Cardiac muscle cell (in vitro differentiated cells and primary cell): ENCODE measurements at places on chromosomes 4 and X. TPM values are rescaled to one million over a fixed set of nuclear protein-coding genes. Genes with fewer than 3 reads are reported as not detected.

RTL5 gene
- total RNA-seq: 9.0 and 11.6 TPM in 2 replicates

- no peak for DNase-seq
Measured at GRCh38 chrX:120727452-120727851, 97.6 kb upstream of the C1GALT1C1 start.

GRCh38 chrX:139831675-139832456 lies 101.0 kb downstream of the ATP11C start:
- peak; percentile 86 for DNase-seq

DNA sequence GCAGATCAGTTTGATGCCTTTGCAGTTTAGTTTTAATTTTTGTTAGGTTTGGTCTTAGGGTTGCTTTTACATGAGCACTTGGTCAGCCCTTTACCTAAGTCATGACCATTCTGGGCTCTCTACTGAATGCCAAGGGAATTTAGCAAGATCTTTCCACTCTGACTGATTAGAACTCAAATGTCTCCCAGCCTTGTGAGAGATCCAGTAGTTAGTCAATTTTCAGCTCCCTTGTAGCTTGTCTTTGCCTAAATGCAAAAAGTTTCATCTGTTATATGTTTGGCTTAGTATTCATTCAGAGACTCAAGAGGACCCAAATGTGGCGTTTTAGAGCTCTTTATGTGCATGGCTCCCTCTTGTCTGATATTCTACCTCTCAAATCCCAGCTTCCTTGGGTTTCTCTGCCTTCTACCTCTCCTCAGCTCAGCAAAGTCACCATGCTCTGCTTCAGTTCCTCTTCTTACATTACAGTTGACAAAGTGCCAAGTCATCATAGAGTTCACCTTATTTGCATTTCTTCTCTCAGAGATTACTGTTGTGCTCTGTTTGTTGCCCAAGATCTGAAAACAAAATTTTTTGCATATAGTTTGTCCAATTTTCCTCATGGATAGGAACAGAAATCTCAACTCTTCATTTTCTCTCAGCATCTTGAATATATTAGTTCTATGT lies 17.5 kb upstream of the JAKMIP1 start:
- no peak for DNase-seq

MAPK10 gene
- 13.4 and 22.8 TPM in 2 replicates for total RNA-seq

GLRA3 gene
- total RNA-seq: not detected in 2 replicates

DNA sequence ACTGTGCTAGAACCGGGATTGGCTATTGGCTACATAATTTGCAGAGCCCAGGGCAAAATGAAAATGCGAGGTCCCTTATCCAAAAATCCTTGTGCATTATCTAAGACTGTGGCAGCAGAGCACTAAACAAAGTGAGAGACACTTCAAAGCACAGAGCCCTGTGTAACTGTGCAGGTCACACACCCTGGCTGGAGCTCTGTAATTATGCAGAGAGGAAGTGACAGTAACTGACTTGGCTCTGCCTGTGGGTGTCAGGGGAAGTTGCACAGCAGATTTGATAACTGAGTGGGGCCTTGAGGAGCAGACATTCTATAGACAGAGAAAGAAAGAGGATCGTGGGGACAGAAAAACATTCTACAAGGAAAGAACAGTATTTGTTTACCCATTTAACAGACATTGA lies 173.5 kb upstream of the FMR1 start:
- no peak for DNase-seq

GRCh38 chr4:1247864-1248244 lies 1.1 kb downstream of the CTBP1 start:
- DNase-seq: peak; percentile 62

DNA sequence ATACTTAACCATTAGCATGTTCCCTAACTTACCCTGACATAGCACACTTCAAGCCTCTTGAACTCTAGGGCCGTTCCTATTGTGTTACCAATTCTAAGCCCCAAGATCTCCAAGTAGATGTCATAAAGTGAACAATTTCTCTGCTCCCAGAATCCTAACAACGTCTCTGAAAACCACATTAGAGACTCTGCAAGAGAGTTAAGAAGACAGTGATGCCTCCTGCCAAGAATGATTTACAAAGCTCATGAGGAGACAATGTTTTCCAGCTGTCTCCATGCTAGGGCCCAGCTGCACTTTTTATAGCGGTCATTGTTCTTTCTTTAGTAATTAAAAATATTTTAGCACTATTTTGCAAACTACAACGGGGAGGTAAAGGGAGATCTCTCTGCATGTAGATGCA lies 358.4 kb downstream of the PPP3CA start:
- DNase-seq: no peak

GRCh38 chrX:53605004-53605403 lies 81.5 kb downstream of the HUWE1 start:
- peak; percentile 18 for DNase-seq

KDR gene
- 67.8 and 102 TPM in 2 replicates for total RNA-seq

GRCh38 chrX:154030715-154031305 lies 11.1 kb upstream of the IRAK1 start:
- no peak for DNase-seq

CTAG1A gene
- total RNA-seq: not detected in 2 replicates

DNA sequence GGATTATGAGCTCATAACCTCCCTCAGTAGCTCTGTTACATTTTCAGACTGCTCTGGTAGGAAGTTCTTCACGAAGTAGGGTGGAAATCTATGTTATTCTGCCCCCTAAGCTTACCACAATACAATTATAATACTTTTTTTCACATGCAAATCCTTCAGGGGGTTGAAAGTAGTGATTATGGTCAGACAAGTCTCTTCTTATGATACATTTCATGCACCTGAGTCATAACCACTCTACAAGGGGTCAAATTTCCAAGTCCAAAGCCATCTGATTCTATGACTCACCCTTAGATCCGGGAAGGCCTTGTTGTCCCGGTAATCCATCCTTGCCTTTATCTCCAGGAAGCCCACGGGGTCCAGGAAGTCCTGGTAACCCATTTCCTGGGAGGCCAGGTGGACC lies 95.2 kb downstream of the ATG4A start:
- DNase-seq: no peak
